ENCODE measurements at places on chromosomes 1 and 21.
A peak's percentile ranks its signal among the peaks of the same experiment; 100 is the strongest.

DNA sequence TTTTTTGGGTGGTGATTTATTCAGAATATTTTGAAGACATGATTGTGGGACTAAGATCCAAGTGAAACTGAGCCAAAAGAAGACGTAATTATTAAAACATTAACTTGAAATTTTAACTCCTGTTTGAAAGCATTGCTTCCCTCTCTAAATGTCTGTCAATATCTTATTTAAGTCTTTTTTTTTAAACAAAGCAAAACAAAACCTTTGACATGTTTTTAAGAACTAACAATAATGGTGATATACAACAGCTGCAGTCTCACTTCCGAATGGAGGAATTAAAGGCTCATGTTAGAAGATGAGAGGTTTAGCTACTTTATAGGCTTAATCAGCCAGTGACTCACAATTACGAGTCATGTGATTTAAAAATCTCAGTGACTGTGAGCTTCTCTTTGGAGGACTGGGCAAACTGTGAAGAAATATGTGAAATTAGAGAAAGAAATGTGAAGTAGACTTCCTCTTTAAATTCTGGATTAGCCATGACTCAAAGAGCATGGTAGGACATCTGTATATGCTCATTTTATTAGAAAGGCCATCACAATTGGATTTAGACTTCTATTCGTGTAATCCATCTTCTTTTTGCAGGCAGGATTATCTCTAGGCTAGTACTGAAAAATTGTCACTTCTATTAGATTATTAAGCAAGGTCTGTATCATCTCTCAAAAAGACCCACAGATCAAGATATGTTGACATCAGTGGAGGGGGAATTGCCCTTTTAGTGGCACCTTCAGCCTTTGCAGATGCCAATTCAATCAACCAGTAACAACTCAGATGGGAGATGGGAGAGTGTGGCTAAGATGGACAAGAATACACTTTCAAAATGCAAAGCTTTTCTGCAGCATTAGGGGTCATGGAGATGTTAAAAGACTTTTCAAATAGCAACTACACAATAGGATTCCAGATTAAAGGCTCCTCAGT, 28.7 kb downstream of the KCNA3 start:
- DNase-seq: no peak

- DNase-seq: no peak
Observed at GRCh38 chr1:2259668-2260402, 31.7 kb downstream of the SKI start.

- DNase-seq: peak; percentile 45
Observed at GRCh38 chr1:94854458-94855306, 34.5 kb downstream of the SLC44A3 start.

- DNase-seq: no peak
Observed at GRCh38 chr1:99786751-99787501, 20.5 kb upstream of the FRRS1 start.
